Peyer's patch (tissue), 4 donors: ENCODE measurements at places on chromosomes 3 and 15. TPM values are rescaled to one million over a fixed set of nuclear protein-coding genes. Genes with fewer than 3 reads are reported as not detected.

GRCh38 chr3:182983876-182984275 lies 3.5 kb upstream of the DCUN1D1 start:
- no peak for DNase-seq

Gene DAZL
- total RNA-seq = not detected

Gene LRRC31
- 57.6 TPM for total RNA-seq

Gene GHSR
- total RNA-seq = not detected

GRCh38 chr3:60463685-60464084 lies 787.6 kb downstream of the FHIT start:
- no peak for DNase-seq

- no peak for DNase-seq
Measured at GRCh38 chr3:192817053-192817452, 89.7 kb upstream of the FGF12 start.

Gene GAP43
- 1.9 TPM for total RNA-seq

Gene ZBTB47
- 17.8 TPM for total RNA-seq

GRCh38 chr3:11625376-11626083 lies 18.2 kb downstream of the VGLL4 start:
- no peak for DNase-seq

Gene CDHR4
- total RNA-seq = not detected

DNA sequence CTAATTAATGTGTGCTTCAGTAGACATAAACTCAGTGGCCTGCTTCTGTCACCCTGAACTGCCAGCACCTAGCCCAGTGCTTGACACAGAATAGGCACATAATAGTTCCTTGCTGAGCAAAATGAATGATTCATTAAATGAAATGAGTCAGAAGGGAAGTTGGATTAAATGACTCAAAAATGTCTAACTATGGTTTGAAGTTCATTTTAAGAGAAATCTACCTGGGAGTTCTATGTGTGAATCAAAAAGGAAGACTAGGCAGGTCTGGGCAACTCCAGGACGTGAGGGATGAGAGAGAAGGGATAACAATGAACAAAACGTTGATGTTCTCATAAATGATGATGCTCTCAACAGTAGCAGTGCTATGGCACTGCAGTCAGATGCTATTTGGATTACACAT lies 175.0 kb downstream of the CFAP20DC start:
- no peak for DNase-seq

- DNase-seq = no peak
Measured at GRCh38 chr3:106398891-106399600, 530.2 kb upstream of the CBLB start.

GRCh38 chr3:139326707-139327106 lies 17.1 kb upstream of the MRPS22 start:
- no peak for DNase-seq
